ENCODE measurements at places on chromosomes 12 and 14. TPM values are rescaled to one million over a fixed set of nuclear protein-coding genes. Genes with fewer than 3 reads are reported as not detected.

DNA sequence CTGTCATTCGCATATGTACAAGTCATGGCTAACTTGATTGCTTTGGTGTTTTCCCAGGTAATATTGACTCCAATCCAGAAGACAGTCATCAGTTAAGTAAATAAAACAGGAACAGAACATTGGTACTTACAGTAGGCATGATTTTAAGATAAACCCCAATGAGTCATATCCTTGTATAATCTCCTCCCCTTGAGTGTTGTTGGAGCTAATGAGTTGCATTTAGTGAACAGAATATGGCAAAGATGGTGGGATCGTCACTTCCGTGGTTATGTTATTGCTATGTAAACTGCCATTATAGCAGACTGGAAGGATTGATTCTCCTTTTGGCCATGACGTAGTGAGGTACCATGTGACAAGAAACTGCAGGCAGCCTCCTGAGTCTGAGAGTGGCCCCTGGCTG is 102.2 kb downstream of the TMX1 start:
- DNase-seq = no peak

- DNase-seq = no peak
Measured at GRCh38 chr12:45568808-45569207, 160.7 kb upstream of the ARID2 start.

- DNase-seq = no peak
Measured at GRCh38 chr14:72515779-72516770, 377.8 kb downstream of the DPF3 start.

Gene KRT75
- not detected for total RNA-seq

Gene AGAP2
- 6.1 TPM for total RNA-seq

Gene CPM
- 3.2 TPM for total RNA-seq

GRCh38 chr12:55629058-55629841 is 7.4 kb upstream of the OR10P1 start:
- DNase-seq = no peak

GRCh38 chr12:95674163-95674562 is 116.4 kb downstream of the NTN4 start:
- no peak for DNase-seq

- no peak for DNase-seq
Measured at GRCh38 chr12:53986686-53987483, 1.9 kb downstream of the HOXC10 start.

DNA sequence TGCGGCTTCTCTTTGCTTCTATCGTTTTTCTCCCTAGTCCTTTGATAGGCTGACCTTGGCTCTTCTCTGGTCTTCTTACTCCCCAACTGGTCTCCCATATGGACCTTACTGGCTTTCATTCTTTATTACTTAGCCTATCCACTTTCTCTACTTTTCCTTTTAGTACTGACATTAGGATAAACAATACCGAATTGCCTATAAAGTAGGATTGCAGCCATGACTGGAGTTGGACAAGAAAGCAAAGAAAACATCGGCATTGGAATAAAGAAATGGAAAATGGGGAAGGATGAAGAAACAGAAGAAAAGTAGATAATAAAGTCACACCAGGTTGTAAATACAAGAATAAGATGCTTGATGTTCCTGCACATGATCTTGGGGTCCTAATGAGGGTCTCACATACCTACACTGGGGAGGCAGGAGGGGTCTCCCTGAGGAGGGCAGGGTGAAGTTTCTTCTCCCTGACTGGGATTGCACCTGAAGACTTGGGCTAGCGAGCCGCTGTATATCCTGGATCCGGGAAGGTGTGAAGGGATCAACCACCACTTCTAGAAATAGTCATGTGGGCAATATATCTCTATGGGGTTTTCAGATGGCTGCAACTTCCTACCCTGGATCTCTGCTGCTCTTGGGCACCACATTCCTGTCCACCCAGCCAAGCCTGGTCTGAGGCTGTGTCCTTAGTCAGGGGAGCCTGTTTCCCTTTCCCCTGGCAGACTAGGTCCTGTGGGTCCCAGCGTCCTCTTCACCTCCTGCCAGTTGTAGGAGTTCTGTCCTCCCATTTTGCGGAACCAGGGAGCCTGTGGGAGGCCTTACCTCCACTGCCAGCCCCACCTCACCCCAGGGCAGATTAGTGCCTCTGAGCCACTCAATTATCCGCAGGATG is 13.1 kb downstream of the NKX2-1 start:
- DNase-seq = no peak

Gene C12orf42
- total RNA-seq = not detected

DNA sequence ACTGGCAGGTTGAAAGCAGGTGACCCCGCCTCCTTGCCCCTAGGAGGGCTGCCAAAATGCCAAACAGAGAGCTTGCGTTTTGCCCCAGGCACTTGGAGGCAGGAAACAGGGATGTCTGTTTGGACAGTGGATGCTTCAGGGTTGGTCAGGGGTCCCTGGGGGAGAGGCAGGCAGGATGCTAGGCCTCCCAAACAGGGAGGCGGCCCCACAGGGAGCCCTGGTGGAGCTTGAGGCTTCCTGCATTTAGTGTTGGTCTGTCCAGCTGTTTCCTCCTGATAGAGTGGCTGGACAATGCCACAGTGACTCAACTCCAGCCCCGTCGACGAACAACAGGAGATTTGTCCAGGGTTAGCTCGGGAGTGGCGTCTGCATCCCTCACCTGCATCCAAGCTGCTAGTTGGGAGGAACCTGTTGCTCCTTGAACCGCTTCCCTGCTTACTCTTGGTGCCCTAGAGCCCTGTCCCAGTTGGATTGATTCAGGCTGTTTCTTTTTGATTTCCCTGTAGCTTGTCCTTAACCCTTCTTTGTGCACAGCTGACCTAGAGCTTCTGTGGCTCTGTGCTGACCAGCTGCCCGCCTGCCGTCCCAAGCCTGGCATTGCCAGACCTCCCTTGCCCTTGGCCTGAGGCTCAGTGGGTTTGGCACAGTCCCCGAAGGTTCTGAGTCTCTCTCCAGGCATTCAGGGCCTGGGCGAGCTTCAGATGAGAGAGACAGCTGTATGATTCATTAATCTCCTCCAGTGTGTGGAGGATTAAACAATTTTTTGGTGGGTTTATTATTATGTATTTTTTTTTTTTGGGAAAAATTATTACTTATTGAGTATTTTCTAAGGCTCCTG is 45.9 kb downstream of the TSPAN9 start:
- DNase-seq = peak; percentile 84

Gene OR4K17
- not detected for total RNA-seq

DNA sequence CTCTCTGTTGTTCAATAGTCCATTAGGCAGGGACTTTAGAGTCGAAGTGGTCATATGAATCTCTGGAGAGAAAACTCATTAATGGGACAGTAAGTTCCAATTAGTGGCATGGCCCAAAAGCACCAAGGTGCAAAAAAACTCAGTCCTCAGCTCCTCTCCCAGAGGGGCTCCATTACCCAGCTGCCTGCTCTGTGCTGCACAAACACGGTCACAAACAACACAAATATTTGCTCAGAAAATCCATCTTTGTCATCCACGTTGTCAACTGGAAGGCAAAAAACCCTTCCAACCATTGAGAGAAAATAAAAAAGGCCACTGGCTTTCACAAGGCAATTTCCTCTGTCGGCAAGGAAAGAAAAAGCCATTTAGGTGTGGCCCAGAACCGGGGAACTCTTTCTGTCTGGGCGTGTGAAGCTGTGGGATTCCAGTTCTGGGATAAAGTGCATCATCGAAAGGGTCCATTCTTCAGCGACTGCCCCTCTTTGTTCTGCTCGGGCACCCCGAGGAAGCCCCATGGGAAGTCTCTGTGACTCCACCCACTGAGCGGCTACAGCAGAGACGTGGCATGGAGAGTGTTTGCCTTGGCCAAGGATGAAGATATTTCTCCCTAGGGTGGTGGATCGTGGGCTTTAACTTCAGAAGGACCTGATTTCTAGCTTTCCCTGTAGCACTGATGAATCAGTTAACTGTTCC is 137.6 kb downstream of the VRK1 start:
- peak; percentile 70 for DNase-seq

Gene FSCB
- total RNA-seq = not detected

DNA sequence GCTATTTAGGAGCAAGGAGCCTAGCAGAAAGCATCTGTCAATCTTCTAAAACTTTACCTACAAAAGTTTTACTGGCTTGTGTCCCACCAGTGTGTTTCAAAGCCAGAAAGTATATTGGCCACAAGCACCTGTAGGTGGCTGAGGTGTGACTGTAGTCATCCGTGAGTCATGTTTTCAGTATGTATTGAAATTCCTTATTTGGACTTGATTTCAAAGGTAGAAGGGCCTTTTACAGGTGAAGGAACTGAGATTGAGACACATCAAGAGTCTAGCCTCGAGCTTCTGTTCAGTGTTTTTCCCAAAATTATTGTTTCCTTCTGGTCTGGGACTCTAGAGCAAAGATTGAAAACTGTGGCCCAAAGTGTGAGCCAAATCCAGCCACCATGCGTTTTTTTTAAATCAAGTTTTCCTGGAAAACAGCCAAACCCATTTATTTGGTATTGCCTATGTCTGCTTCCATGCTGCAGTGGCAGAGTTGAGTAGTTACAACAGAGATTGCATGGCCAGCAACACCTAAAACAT is 195.3 kb upstream of the BCL2L14 start:
- no peak for DNase-seq

GRCh38 chr12:64470495-64470894 is 18.6 kb downstream of the TBK1 start:
- no peak for DNase-seq

Gene RFLNA
- total RNA-seq = not detected

DNA sequence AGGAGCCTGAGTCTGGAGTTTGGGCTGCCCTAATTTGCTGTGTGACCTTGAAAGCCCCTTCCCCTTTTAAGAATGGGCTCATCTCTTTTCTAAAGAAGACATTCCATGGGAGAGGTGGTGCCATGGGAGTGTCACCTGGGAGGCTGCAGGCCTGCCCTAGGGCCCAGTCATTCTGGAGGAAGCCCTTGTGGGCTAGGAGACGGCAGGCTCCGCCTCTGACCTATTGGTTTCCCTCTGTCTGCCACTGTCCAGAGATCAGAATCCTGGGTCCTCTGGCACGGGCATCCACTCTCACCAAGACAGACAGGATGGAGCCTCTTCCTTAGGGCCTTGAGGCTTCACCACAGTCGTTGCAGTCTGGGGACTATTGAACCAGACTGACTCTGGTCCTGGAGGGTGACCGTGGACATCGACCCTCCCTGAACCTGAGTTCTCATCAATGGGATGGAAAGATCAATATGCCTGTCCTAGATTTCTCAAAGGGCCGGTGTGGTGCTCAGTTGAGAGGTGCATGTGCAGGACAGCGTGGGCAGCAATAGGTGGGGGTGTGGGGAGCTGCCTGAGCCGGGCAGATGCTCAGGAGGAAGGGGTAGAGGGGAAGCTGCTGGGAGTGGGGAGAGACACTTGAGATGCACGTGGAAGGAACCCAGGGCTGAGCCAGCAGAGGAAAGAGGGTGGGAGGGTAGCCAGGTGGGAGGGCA is 12.2 kb upstream of the CLMN start:
- DNase-seq = peak; percentile 67

- DNase-seq = no peak
Measured at GRCh38 chr12:64025174-64025958, 180.9 kb downstream of the SRGAP1 start.

GRCh38 chr12:643475-644302 is 19.6 kb downstream of the NINJ2 start:
- peak; percentile 80 for DNase-seq

- DNase-seq = no peak
Measured at GRCh38 chr12:107130830-107131611, 37.7 kb upstream of the CRY1 start.

Gene TAC3
- not detected for total RNA-seq

DNA sequence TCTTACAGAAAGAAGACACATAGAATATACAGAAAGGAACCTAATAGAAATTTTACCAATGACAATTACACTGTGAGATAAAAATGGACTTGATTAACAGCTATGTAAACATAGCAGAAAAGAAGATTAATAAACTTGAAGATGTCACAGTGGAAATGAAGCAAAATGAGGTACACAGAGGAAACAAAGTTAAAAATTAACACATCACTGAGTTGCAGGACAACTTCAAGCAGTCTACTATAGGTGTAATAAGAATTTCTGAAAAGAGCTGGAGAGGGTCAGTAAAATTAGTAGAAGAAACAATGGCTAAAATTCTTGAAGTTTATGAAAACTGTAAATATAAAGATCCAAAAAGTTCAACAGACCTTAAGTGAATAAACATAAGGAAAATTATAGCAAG is 738.7 kb downstream of the C12orf50 start:
- DNase-seq = no peak

DNA sequence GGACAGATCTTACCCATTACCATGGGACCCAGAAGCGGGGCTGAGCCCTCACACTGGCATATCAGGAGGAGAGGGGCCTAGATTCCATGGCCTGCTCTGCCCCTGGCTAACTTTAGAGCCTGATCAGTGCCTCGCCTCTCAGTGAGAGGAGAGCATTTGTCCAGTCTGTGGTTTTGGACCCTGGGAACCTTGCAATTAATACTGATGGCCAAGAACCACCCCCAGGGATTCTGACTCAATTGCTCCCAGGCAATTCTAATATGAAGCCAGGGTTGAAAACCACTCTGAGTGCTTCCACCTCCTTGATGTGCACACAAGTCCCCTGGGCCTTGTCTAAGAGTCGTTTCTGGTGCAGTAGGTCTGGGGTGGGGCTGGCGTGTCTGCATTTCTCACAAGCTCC is 67.7 kb downstream of the CALM1 start:
- no peak for DNase-seq

GRCh38 chr12:69059465-69060457 is 126.8 kb upstream of the CPM start:
- DNase-seq = no peak

DNA sequence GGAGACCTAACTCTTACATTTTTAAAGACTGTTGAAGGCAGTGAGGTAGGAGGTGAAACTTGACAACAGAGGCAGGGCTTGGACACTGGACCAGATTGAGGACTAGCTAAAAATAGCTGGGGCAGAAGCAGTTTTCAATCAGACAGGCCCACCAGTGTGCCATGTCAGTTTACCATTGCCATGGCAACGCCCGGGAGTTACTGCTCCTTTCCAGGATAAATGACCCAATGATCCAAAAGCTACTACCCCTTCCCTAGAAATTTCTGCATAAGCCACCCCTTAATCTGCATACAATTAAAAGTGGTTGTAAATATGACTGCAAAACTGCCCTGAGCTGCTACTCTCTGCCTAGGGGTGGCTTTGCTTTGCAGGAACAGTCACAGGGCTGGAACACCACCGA is 53.2 kb upstream of the PKP2 start:
- no peak for DNase-seq

- no peak for DNase-seq
Measured at GRCh38 chr14:53306911-53307310, 153.8 kb upstream of the DDHD1 start.

DNA sequence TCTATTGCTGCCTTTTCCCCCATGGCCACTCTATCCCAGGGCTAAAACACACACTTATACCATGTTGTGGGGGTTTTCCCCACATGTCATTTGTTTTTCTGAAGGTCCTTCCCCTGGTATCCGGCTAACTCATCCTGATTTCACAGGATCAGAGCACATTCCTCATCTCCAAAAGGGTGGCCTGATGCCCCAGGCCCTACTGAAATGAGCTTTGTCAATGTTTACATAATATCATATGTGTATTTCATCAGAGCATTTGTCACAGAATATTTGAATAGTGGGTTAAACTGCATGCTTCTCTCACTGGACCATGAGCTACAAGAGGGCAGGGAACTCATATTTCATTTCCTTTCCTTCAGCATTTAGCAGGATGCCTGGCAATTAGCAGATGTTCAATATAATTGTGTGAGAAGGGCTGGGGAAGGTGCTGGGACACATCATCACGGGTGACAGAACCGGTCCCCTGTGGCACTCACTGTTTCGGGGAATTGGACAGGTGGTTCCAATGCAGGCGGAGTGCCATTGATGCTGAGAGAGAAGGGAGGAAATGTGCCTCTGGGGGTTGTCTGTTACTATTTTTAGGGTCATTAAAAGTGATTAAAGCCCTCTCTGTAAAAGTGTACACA is 26.8 kb downstream of the EMP1 start:
- DNase-seq = no peak

Gene ARID2
- total RNA-seq = 24.2 TPM

Data from cardiac septum (tissue), 1 donor.